NK-92 treated with Interleukin-12 subunit alpha and Interleukin-12 subunit beta, amount 100 ng/mL, for 24 hours (cell line): ENCODE measurements at places on chromosomes 2 and 18.

DNA sequence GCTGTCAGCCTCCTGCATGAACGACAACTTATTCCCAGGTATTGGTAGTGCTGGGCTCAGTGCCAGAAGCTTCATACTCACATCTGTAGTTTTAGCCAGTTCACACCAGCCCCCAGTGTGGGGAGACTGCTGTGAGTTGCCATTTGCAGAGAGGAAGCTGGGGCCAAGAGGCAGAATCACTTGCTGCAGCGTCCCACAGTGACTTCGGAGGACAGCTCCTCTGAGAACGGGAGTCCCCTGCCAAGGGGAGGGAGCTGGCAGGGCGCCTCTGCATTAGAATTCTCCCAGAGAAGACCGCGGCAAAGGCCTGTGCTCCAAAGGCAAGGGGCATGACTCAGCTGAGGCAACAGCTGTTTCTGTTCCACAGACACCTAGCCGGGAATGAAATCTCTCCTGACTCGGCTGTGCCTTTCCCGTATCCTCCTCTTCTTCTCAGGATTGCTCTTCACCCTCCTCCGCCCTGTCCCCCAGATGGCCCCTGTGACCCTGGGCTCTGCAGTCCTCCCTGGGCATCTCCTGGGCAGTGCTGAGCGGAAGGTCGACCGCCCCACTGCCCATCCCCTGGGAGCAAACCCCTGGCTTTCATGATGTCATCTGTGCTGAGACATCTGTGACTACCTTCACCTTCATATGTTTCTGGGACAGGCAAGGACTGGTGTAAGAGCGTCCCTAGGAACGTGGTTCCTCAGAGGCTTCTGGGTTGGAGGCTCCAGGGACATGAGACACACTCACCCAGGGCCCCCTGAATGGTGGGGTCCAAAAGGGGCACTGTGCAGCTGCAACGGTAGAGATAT, 18.0 kb downstream of the MAL start:
- no peak for DNase-seq

DNA sequence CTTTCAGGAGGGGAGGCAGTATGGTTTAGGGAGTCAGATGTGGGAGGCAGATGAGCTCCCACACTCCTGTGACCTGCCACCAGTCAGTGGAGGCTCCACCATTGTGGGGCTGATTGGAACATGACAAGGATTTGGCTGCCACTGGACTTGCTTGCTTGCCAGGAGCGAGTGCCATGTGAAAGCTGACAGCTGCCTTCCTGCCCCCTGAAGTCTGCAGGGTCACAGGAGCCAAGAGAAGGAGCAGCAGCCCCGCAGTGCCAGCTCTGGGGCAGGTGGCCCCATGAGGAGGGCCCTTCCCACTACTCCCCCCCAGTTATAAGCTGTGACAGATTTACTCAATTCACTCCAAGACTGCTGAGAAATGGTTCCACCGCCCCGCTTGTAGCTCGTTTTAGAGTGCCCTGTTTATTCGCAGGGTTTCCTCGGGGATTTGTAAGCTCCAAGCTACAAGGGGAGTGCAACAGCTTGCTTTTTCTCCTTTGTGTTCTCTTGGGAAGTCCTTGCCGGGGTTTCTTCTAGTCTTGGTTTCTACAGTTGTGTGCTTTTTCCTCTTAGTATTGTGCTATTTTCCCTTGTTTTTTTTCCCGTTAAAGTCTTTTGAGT, 414.3 kb downstream of the MEIS1 start:
- no peak for DNase-seq

- DNase-seq = no peak
Measured at GRCh38 chr2:224286923-224287322, 115.0 kb downstream of the FAM124B start.

- no peak for DNase-seq
Measured at GRCh38 chr2:236975766-236976165, 109.9 kb upstream of the COPS8 start.

- DNase-seq = no peak
Measured at GRCh38 chr2:10772201-10772867, 40.3 kb downstream of the PDIA6 start.

DNA sequence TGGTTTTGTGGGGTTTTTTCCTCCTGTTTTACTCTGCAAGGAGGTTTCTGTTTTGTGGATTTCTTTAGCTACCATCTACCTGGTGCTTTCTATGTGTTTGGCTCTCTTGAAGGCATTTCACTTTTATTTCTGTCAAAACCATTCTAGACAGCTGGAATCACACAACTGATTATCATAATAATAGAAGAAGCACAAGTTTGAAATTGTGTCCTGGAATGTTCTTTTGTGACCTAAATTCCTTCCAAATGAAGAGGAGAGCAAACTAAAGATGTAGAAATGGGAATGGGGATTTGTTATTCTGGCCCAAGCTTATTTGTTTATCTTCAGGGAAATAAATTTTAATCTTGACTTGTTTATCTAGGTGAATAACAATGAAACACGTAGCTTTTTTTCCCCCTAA, 17.0 kb upstream of the MFSD2B start:
- DNase-seq = no peak

DNA sequence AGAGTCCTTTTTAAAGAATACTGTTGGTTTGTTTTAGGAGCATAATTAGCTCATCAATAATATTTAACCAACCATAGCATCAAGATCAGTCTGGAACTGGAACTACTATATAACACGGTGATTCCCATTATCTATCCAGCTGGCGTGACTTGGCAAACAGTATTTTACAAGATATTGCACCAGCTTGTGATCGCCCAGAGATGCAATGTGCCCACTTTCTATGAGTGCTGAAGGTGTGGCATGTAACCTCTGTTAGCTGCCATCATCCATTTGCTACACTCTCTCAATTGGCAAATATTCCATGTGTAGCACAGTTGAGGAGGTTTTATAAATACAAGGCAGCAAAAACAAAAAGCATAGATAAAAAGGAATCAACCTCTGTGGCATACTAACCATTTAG, 64.9 kb downstream of the FIGN start:
- DNase-seq = no peak

DNA sequence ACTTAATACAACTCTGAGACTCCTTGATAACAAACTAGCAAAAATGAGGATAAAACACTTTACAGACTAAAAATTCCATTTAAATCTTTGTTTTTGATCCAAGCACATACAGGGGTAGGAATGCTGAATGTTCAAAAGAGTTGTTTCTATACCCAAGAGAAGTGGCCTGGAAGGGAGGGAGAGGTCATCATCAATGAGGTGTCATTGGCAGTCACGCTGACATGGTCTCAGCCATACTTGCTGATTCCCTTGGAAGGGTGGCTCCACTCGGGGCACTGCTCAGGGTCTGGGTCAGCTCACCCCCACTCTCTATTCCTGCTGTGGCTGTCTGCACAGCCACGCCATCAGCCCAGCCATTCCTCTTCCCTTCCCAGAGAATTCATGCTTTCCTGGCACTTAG, 105.2 kb upstream of the PELI1 start:
- no peak for DNase-seq

DNA sequence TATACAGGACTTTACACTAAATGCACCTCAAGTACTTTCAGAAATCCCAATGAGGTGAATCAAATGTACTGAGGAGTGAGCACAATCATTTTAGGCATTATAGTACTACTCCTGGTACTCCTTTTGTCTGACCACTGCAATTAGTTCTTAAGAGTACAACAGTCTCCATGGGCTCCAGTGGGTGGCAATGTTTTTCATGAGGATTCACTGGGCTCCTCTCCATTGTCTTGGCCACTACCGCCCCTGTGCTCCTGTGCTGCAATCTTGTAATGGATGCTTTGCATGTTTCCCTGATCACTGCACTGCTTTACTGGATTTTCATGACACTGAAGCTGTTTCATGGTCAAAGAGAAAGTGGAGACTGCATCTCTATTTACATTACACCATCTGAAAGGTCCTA, 268.5 kb upstream of the ZSWIM2 start:
- DNase-seq = no peak

DNA sequence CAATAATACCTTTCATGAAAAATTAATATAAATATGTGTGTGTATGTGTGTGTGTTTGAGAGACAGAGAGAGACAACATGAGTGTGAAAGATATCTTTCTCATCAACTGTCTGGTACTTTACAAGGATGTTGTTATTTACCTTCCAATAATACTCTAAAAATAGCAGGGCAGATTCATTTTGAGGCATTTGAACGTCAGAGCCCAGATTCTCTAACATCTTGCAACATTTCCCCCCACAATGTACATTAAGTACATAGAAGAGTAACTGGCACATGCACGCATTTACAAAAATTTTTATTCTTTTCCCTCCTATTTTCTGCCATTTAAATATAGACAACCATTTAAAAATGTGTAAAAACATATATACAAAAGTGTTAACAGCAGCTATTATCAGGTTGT, 100.9 kb downstream of the PID1 start:
- DNase-seq = no peak

GRCh38 chr18:39959839-39960238, 1995.2 kb upstream of the PIK3C3 start:
- no peak for DNase-seq

GRCh38 chr2:159165048-159165447, 121.5 kb downstream of the WDSUB1 start:
- DNase-seq = no peak

DNA sequence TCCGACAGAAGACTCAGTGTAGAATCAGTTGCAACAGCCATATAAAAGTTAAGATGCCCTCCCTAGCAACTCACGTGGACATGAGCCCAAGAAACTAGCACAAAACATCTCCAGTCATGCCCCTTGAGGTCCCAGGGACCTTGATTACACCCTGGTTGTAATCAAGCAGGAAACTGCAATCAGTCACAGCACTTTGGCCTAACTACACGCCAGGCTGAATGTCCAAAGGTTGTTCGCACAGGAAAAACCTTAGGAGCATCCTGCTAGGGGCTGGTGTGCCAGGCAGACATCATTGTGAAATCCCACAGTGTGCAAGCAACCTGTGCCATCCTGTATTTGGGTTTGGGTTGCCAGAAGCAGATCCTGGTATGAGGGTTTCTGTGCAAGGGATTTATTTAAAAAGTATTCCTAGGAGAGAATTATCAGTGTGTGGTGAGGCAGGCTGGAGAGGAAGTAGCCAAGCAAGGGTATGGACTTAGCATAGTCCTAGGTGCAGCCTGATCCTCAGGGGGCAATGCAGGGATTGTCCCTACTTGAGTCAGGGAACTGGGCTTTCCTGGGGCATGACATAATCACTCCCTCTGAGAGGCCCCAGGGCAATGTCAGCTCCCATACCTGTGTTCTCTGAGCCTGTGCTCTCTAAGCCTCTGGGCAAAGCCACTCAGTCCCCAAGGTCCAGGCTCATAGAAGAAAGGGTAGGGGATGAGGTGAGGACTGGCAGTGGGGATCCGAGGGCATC, 17.8 kb upstream of the SULT1C2 start:
- no peak for DNase-seq

DNA sequence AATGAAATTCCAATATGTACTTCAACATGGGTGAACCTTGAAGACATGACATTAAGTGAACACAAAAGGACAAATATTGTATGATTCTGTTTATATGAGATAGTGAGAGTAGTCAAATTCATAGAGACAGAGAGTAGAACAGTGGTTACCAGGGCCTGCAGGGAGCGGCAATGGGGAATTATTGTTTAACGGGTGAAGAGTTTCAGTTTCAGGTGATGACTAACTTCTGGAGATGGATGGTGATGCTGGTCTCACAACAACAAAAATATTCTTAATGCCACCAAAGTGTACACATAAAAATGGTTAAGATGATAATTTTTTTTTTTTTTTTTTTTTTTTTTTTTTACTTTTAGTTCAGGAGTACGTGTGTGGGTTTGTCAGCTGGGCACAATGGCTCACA, 109.4 kb upstream of the TMEM200C start:
- DNase-seq = no peak

GRCh38 chr2:200702646-200703118, 109.0 kb upstream of the BZW1 start:
- DNase-seq = no peak

GRCh38 chr18:27541293-27541692, 356.2 kb upstream of the CHST9 start:
- no peak for DNase-seq

- no peak for DNase-seq
Measured at GRCh38 chr2:190088917-190089316, 26.4 kb upstream of the MSTN start.

GRCh38 chr18:5543036-5543680, 639 bp downstream of the EPB41L3 start:
- DNase-seq = no peak

GRCh38 chr2:46569766-46570165, 90.4 kb downstream of the TMEM247 start:
- DNase-seq = no peak

GRCh38 chr18:13530879-13531387, 195.4 kb downstream of the FAM210A start:
- no peak for DNase-seq

GRCh38 chr2:46970334-46971288, 55.0 kb upstream of the MCFD2 start:
- no peak for DNase-seq

DNA sequence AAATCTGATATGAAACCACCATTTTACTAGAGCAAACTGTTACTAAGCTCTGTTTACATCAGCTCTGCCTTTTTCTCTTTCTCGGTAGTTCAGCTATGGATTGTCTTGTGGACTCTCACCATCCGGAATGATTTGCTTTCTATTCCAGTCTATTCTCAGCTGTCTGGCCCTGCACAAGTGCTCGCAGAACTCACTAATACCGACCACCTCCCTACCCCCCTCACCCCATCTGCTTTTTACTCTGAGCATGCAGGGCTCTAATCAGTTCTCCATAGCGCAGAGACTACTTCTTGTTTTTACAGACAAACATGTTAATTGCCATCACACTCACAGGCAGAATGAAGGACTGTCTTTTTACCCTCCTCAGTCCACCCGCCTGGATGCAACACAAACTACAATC, 180.7 kb upstream of the POU3F3 start:
- DNase-seq = no peak

GRCh38 chr18:54284981-54285785, 15.9 kb downstream of the POLI start:
- peak; percentile 9 for DNase-seq

GRCh38 chr2:14901737-14902136, 269.2 kb downstream of the LRATD1 start:
- no peak for DNase-seq

- no peak for DNase-seq
Measured at GRCh38 chr18:49075681-49076080, 124.9 kb upstream of the SMAD7 start.

GRCh38 chr18:67131498-67131897, 385.0 kb downstream of the DSEL start:
- DNase-seq = no peak

- DNase-seq = no peak
Measured at GRCh38 chr2:28082131-28082530, 191.6 kb downstream of the BABAM2 start.
